ENCODE measurements at places on chromosomes 2 and 18.
A peak's percentile ranks its signal among the peaks of the same experiment; 100 is the strongest.

DNA sequence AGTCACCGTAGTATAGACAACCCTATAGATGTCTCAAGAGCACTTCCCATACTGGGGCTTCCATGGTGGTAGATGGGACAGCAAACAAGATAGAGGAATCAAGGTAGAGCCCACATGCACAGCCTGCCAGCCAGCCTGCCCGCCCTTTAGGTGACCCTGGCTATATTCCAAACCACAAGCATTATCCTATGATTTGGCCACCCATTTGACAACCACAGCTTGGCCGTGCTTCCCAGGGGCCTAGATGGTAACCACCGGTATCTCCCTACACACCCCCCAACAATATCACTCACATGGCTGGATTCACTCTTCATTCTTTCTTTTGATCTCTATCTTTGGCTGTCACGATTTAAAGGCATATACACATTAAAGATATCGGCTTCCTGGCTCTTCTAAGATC, 85.3 kb downstream of the CDK15 start:
- DNase-seq: no peak

- peak; percentile 80 for DNase-seq
Observed at GRCh38 chr2:149330127-149331022, at the start of gene LYPD6. TSS of gene LYPD6 (plus strand) at chr2:149330587. CDS start at chr2:149437709, 107,122 bp downstream.

DNA sequence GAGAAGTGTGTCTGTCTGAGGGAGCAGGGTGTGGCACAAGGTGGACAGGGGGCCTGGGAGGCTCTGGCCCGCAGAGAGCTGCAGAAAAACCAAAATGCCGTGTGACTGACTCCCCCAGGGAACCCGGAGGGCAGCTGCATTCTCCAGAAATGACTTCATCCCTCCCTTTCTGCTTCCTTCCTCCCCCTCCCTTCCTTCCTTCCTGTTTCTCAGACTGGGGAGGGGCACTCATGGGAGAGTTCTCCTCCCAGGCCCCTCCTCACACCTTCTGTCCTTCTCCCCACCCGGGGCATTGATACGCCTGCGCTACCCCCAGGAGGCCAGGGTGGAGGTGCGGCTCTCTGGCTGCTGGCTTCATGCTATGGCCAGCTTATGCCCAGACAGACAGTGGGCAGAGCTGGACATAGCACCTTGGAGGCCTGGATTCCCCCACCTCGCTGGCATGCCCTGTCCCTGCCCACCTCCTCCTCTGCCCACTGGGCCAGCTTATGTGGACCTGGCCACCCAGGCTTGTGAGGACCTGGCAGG, 8.2 kb upstream of the GPR17 start:
- peak; percentile 38 for DNase-seq

DNA sequence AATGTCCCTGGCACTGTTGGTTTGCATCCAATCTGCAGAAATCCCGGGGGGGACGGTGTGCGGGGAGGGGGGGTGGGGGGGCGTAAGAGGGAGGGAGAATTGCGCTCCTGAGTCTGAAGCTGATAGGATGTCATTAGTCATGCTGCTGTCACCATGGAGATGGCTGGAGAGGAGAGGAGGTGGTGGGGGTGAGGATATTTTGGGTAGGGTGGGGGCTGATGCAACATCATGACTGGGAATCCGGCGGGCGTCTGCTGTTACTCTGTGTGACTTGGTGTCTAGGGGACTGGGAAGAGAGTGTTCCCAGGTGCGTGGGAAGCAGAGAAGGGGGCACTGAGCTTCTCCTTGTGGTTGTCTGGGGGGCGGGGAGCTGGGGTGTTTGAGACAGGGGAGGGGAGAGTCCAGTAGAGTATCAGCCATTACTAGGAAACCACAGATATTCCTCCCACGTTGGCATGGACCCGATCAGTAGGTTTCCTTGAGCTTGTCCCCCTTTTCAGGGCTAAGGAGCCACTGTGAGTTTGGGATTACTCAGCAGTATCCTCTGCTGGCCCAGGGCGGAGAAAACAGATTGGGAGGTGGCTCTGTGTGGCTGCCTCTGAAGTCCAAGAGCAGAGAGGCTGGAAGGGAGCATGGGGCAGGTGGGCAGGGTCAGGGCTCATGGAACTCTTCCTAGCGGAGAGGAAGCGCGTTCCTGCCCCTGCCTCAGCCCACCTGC, 18.9 kb downstream of the TET3 start:
- DNase-seq: peak; percentile 21

DNA sequence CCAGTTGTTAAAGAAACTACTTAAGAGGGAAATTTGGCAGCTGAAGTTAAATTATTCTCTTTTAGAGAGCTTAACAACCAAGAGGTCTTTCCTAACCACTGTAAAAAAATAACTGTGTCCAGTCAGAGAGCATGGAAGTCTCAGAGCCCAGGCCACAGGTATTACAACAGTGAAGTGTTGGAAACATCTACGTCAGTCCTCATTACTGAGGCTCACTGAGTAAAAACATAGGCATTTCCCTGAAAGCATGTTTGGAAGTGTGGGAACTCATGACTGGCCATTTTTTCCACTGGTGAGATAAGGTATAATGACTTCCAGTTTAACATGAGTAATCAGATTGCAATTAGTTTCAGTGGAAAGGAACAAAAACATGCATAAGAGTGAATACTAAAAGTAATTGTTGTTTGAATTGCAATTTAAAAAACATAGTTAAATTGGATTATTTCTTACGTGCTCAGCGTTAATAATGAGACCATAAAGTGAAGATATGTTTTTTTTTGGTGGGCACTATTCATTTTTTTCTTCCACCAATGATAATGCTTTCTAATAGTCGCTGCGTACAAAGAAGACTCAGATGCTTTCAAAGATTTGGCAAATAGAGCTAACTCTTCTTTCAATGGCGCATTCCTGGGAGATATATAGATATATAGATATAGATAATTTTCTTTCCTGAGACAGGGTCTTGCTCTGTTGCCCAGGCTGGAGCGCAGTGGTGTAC, 60.8 kb downstream of the EFEMP1 start:
- DNase-seq: peak; percentile 60

- no peak for DNase-seq
Observed at GRCh38 chr2:234488913-234489451, 7.9 kb downstream of the ARL4C start.

- DNase-seq: no peak
Observed at GRCh38 chr2:108165729-108166128, 74.0 kb upstream of the SULT1C3 start.

DNA sequence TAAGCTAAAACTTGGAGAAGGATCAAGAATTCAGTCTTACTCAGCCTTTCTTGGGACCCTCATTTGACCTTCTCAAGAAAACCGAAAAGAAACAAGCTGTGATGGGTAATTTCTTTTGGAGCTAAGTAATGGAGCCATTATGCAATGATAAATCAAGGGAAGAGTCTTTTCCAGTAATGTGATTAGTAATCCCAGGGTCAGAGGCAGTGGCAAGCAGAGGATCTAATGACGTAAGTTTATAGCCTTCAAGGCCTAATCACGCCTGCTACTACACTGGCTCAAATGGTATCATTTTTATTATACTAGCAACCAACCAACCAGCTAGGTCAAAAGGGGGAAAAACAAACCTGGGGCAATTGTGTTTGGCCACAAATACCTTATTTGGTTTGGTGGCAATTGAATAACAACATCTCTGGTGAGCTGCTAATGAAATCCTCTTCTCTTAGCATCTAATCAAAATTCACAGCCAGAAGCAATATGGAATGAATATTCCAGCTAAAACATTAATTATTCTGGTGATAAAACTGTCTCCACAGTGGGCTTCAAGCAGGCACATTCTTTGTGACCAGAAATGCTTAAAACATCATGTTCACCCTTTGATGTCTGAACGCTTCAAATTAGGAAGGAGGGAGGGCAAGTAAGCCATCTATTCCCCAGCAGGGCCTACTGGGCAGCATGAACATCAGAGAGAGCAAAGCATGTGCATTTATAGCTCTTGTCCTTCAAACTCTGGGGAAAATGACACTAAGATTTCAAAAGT, 114.9 kb upstream of the SULT1C3 start:
- no peak for DNase-seq

- no peak for DNase-seq
Observed at GRCh38 chr2:14716319-14716718, 83.8 kb downstream of the LRATD1 start.

DNA sequence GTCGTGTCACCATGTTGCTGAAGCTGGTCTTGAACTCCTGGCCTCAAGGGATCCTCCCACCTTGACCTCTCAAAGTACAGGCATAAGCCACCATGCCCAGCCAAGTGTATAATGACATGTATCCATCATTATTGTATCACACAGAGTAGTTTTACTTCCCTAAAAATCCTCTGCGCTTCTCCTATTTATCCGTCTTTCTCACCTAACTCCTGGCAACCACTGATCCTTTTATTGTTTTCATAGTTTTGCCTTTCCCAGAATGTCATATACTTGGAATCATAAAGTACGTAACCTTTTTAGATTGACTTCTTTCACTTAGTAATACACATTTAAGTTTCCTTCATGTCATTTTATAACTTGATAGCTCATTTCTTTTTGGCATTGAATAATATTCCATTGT, 51.0 kb downstream of the ZC3H15 start:
- no peak for DNase-seq

GRCh38 chr18:23386317-23386716, 66.8 kb upstream of the RIOK3 start:
- no peak for DNase-seq

DNA sequence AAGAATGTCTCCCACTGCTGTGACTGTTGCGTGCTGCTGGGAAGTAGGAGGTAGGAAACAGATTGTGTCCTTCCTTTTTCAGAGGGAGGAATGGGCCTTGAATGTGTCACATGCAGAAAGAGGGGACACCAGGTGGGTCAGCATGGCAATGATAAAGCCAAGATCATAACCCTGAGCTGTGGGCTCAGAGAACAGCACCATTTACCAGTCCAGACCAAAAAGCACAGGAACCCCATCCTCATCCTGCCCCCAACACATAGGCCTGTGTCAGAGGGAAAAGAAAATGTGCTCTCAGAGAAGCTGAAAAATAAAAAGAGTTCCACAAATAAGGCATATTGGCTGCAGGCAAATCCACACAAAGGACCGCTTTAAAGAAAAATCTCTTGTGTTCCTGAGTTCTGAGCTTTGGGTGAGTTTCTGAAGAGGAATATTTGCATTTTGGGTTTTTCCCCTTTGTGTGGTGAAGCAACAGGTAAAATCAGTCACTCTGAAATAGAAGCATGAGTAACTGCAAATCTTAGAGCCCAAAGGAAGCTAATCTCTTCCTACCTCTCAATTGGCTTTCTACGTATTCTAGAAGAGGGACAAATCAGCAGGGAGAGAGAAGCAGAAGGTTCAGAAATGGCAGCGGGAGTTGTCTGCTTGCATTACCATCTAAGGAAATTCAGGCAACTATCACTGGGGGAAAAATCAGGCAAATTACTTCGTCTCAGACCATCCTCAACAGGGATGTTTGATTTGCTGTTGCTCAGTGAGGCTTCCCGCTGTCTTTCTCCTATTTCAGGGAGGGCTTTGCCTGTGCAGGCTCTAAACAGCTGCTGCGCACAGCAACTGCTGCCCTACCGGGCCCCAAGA, 106.8 kb downstream of the BCL11A start:
- DNase-seq: no peak

- DNase-seq: no peak
Observed at GRCh38 chr2:221999717-222000116, 299.1 kb downstream of the PAX3 start.

DNA sequence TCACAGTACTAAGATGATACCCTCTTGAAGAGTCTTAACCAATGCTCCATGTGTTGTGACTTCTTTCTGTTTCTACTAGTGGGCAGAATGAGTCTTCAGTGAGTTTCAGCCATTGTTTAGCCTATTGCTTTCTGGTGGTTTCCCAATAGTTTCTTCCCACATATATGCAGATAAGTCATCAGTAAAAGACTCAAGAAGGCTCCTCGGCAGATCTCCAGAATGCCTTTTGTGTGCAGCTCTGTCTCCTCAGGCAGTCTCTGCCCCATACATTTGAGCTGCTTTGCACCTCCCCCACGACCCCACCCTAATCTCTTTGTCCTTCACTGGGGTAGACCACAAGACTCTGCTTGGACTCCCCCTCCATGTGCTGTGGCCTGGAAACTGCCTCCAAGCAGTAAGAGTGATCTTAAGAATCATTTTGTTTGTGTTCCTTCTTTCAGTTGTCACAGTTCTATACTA, 71.6 kb upstream of the CHRNA1 start:
- no peak for DNase-seq

- DNase-seq: no peak
Observed at GRCh38 chr2:109272461-109272860, 143.5 kb downstream of the SH3RF3 start.

- DNase-seq: no peak
Observed at GRCh38 chr2:133937669-133938068, 316.2 kb upstream of the MGAT5 start.

GRCh38 chr2:234932591-234933168, 19.1 kb upstream of the SH3BP4 start:
- DNase-seq: no peak

- peak; percentile 84 for DNase-seq
Observed at GRCh38 chr18:35231052-35231451, 9.8 kb upstream of the ZNF397 start.

- DNase-seq: no peak
Observed at GRCh38 chr2:240358821-240359397, 76.6 kb upstream of the GPC1 start.

GRCh38 chr2:84223191-84223590, 235.9 kb downstream of the SUCLG1 start:
- DNase-seq: no peak

DNA sequence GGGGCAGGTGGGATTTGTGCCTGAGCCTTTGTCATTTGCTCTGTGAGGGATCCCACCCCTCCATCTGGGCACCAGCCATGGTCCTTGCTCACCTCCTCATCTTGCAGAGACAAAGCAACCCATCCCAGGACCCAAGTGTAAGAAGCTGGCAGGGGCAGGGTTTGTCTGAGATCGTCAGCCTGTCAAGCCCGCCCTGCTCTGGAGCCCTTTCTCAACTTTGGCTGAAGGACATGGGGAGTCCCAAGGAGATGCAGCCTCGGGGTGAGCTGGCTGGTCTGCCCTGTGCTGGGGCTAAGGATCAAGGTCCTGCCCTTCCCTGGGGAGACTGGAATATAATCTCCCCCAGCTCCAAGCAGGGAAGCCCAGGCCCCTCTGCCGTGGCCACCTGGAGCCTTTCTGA, 86.0 kb downstream of the CAPN13 start:
- DNase-seq: no peak

GRCh38 chr2:27893006-27893405, 2.5 kb downstream of the BABAM2 start:
- no peak for DNase-seq

DNA sequence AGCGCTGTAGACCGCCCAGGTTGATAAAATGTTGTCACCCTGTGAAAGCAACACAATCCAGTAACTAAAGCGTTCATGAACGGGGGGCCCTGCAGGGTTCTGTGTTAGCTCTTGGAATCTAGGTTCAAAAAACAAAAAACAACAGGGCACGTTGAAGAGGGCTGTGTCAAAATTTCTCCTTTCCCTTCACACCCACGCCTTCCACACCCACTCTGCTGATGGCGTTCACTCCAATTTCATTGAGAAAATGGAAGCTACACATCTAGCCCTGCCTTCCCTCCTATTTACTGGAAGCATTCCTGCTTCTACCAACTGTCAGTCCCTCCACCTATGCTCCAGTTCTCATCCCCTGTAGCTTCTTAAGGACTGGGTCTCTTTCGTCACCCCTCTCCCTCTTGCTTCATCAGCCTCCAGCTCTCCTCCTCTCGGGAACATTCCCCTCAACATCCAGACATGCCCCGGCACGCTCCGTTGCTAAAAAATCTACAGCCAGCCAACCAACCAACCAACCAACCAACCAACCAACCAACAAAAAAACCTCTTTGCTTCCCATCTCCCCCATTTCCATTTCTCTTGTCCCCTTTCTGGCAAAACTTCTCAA, 98.4 kb upstream of the SP3 start:
- no peak for DNase-seq

All from RKO (cell line).